ENCODE measurements at places on chromosomes 3 and 15.

DNA sequence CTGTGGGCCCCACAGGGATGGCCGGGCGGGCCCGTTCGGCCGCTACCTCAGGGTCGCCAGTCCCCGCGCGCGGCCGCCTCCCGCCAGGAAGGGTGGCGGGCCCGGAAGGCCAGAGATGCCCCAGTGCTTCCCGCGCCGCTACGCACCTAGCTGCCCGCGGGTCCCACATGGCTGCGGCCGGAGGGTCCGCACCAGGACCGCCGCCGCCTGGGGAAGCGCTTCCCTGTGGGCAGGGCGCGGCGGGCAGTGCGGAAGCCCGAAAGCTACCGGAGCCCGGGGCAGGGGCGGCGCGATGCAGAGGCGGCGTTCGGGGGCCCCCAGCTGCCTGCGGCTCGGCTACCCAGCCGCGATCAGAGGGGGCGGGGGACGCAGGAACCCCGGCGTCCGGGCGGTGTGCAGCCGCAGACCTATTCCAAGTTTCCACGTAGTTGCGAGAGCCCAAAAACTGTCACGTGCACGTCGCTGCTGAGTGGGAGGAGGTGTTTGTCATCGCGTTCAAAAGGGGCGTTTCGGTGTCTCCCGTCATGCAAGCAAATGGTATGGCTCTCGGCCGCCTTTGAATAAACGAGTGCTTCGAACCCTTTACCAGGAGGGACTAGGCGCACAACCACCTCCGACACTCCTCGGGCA is at the start of gene TRANK1:
TRANK1 (minus strand) TSS at position 414 of the 630 bp plus-strand sequence; CDS start at position 169, 245 bp downstream.
- no peak for DNase-seq

GRCh38 chr3:150299201-150299600 is 108.9 kb upstream of the TSC22D2 start:
- DNase-seq, result no peak

- DNase-seq, result peak; percentile 35
Measured at GRCh38 chr3:126474498-126475412, 936 bp downstream of the ZXDC start.

DNA sequence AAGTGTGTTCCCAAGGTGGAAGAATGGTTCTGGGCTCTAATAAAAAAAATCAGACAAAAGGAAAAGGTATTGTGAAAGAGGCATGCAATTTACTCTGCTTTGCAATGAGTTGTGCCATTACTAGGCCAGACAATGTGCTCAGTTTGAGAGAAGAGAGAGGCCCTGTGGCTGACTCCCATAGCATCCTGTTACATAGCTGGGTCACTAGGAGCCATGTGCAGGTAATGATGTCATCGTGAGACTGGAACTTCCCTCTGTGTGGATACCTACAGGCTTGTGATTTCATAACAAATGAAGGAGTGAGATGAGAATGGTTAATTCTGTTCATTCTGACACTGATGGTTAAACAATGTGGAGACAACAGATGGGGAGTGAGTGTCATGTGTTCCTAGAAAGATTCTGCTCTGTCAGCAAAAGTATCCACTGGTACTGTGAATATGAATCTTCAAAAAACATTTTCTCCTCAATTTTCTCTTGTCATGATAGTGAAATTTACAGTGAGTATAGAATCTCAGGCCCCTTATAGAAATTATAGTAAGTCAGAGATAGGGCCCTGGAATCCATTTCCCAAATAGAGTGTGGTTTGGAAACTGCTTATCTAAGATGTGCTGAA is 648.7 kb upstream of the DPPA4 start:
- DNase-seq, result peak; percentile 5

DNA sequence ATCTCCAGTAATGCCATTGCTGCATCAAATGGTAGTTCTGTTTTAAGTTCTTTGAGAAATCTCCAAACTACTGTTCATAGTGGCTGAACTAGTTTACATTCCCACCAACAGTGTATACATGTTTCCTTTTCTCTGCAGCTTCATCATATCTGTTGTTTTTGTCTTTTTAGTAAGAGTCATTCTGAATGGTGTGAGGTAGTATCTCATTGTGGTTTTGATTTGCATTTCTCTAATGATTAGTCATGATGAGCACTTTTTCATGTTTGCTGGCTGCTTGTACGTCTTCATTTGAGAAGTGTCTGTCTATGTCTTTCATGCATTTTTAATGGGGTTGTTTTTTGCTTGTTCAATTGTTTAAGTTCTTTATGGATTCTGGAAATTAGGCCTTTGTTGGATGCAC is 10.2 kb upstream of the GCSAM start:
- DNase-seq, result no peak

GRCh38 chr15:27592036-27592760 is 506.9 kb downstream of the OCA2 start:
- DNase-seq, result no peak

DNA sequence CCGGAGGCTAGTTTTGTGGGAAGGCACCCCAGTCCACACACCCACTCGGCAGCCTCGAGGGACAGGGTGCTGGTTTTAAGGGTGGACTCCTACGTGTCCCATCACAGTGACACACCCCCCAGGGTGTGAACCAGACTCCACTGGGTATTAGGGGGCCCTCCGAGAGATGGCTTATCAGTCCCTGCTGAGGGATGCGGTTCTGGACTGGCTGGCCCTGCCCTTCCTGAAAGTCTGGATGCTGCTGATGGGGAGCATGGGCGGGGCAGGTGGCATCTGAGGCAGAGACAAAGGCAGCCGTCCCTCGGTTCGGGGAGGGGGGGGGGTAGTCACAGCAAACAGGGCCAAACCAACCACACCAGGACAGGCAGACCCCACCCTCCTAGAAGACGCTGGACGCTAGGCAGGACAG is 939 bp upstream of the ULK3 start:
- no peak for DNase-seq

GRCh38 chr3:195916991-195917390 is 8.6 kb upstream of the TNK2 start:
- no peak for DNase-seq

DNA sequence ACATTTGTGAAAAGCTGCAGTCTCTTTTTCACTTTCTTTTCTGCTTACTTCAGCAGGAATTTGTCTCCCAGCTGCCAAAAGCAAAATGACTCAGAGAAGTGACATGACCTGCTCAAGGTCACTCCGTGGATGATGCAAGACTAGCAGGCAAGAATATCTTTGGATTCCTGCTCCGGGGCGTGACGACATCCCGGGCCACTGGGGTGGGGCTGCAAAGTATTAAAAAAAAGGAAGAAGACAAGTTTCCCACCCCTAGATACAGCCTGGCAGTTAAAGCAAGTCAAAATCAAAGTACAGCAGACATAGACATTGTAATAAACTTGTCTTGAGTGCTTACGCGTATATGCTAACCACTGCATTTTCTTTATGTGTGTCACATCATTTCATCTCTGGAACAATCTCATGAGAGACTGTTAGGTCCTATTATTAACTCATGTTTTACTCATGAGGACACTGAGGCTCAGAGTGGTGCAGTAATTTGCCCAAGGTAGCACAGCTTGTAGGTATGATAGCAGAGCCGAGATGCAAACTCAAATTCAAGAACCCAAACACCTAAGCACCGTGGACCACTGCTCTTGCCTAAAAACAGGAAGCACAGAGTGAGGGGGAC is 485.2 kb upstream of the PROK2 start:
- DNase-seq, result no peak

DNA sequence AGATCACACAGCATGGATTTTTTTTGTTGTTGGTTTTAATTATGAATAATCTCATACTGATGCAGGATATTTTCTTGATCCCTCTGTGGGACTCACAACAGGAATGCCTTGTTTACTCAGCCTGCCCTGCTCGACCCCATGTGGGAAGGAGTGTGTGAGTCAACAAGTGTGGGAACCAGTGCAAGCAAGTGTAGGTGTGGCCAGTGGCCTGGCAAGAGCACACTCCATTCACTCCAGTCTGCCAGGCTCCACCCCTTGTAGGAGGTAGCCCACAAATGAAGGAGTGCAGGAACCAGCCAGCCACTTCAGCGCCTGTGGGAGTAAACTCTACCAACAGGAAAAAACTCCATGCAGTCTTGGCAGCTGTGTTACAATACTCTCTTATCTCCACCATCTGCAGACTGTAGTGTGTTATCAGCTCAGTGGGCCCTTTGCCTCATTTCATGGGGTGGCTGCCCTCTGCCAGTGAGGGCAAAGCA is 393.6 kb downstream of the OTOL1 start:
- peak; percentile 6 for DNase-seq

DNA sequence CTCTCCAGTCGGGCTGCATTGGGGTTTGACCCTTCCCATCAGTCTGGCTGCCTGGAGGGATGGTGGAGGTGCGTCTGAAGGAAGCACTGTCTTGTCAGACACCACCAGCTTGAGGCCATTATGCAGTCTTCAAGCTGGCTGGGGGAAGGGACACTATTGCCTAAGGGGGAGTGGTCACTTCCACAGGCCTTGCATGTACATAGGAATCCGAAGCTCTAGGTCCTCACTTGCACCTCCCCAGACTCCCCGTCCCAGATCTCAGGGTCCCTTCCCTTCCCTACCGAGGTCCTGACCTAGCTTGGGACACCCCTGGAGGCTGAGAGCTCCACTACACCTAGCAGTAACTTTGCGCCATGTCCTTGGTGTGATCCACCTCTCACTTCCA is 48.6 kb upstream of the KLF13 start:
- no peak for DNase-seq

GRCh38 chr15:63860155-63860554 is 26.4 kb upstream of the HERC1 start:
- no peak for DNase-seq

Measured in SHP77 (cell line).